ENCODE measurements at places on chromosomes 16 and 17.

- DNase-seq: no peak
These were observed 6.1 kb upstream of the FXR2 start for GRCh38 chr17:7620835-7621234.

GRCh38 chr17:72125226-72125651 lies 4.4 kb downstream of the SOX9 start:
- no peak for DNase-seq

DNA sequence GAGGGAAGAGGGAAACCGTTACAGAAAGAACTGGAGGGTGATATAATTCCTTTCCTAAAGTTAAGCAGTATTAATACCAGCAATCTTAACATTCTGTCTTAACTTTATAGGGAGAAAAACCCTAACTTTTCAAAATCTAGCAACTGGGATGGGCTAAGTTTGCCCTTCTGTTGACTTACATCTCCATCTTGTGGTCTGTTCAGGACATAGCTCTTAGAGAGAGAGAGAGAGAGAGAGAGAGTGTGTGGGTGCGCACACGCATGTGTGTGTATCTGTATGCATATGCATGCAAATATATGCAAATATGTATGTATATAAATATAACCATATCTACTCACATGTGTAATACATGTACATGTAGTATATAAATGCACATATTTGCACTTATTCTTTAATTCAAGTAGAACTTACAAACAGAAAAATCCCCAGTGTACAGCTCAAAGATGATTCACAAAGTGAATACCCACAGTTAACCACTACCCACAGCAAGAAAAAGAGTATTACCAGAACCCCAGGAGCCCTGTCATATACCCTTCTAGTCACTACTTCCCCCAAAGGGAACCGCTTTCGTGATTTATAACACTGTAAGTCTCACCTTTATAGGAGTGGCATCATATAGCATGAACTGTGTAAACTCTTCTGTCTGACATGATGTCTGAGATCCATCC lies 46.5 kb downstream of the STX8 start:
- DNase-seq: no peak

DNA sequence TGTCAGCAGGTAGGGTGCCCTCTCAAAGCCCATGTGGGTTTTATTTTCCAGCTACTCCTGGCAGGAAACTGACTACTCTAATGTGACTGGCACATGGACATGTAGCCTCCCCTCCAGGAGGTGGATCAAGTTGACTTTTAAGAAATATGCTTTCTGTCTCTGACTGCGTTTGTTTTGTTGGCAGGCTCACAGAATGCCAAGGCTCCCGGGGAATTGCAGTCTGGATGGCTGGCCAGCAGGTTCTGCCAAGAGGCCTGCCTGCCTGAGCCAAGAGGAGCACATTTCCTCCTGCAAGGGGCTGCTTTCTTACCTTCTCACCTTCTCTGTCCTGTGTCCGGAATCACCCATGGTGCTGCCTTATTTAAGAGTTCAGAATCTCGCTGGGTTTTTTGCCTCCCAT lies 217.3 kb upstream of the ERCC4 start:
- DNase-seq: no peak

DNA sequence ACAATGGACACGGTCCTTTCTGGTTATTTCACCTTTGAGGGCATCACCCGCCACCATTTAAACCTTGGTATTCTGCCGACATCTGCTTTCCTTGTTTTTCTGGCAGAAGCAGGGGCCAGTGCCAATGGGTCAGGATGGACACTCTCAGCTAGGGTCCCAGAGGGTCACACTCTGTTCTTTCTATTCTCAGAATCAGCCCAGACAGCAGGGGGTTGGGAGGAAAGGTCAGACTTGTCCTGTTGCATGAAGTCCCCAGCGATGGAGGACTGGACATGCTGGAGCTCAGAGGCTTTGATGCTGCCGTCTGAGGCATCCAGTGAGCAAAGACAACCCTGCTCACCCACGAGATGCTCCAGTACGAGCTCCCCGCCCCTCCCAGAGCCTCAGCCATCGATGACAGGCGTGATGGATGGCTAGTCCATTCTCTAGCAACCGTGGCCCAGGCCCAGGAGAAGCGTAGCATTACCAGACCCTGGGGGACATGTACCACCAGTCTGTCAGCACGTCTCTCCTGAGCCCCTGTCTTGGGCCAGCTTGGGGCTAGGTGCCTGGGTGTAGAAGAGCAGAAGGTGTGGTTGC lies 62.0 kb downstream of the FOXL1 start:
- DNase-seq: no peak

DNA sequence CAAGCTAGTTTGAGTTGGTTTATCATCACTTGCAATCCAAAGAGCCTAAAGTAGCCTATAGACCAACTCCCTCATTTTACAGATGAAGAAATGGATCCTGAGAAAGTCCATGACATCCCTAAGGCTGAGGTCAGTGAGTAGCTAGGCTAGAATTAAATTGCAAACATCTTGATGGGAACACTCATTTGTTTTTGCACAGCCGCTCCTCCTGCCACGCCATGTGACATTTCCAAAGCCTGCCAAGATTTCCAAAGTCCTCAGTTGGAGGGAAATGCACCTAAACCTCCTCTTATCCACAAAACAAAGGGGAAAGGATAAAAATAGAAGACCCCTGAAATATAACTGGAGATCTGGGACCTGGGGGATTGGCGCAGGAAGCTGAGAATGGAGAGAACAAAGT lies 15.0 kb downstream of the TMEM92 start:
- no peak for DNase-seq

Measured in activated T-helper 1 cell treated with anti-CD3 and anti-CD28 coated beads, Interleukin-2, amount 50 U/mL, for 16 hours (primary cell).